Skeletal muscle cell (primary cell): ENCODE measurements at places on chromosomes 4 and X.

DNA sequence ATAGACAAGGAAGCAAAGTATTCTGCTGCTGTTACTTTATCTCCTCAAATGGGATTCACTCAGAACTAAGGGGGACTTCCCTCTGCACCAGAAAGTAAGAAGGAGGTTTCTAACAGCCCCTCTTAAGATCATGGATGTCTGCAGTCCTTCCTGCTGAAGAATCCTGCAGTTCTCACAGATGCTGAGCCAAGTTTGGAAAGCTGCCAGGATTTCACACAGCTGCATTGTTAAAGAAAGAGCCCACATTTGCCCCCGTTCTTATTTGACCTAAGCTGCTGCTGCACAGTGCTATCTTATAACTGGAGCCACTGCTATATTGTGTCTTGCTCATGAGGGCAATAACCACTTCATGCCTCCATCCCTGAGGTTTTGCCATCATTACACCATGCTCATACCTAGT, 81.1 kb downstream of the FAAH2 start:
- DNase-seq: no peak

- no peak for DNase-seq
Observed at GRCh38 chr4:104475652-104476051, 19.0 kb downstream of the CXXC4 start.

- no peak for DNase-seq
Observed at GRCh38 chr4:24322511-24322910, 261.8 kb downstream of the DHX15 start.

GRCh38 chrX:52830551-52830950, 19.5 kb downstream of the XAGE5 start:
- no peak for DNase-seq

GRCh38 chr4:156391325-156391653, 437.6 kb upstream of the CTSO start:
- DNase-seq: no peak

DNA sequence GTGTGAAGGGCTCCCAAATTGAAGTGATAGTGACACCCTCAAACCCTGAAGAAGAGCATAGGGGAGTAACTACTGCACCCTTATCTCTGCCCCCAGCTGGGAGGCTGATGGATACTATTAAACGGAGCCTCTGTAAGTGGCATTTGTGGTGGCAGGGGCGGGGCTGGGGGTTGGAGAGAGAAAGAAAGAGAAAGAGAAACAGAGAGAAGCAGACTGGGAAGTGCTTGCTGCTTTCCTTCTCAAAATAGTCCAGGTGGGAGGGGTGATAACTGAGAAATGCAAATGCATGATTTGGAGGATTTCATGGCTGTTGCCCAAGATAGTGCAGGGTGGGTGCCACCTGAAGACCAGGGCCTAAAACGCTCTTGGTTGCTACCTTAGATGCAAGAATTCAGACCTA, 253.5 kb upstream of the GATB start:
- DNase-seq: no peak

- DNase-seq: peak; percentile 45
Observed at GRCh38 chr4:25767877-25768725, 94.7 kb downstream of the SEL1L3 start.

DNA sequence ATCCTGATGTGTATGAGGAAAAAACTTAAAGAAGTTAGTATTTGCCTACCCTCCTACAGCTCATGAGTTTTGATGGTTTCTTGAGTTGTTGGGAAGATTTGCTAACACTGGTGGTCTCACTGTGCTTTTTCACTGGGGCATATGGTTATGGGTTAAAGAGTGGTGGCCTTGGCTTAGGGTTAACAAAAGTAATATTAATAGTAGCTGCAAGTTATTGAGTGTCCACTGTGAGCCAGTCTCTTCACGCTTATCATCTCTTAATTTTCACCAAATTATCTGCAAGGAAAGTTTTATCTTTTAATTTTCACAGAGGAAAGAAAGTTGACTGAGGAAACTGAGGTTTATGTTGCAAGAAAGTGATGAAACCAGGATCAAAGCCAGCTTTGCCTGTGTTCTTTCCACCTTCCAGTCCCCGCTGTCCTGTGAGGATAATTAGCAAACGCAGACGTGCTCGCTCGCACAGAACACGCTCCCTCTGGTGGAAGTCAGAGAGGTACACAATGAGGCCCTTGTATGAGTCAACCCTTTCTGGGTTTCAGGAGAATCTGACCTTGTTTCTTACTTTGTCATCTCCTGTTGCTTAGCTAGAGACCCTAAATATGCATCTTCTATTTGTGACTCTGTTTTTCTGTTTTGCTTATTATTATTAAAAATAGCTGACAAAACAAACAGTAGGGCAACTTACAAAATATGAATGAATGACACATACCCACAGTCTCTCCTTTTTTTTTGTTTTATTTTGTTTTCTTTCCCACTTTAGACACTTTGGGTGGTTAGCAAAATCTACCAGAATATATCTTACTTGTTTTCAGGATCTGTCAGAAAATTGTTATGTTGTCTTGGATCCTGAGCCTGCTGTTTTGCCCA, 94.3 kb downstream of the DDIT4L start:
- DNase-seq: peak; percentile 84

- DNase-seq: peak; percentile 61
Observed at GRCh38 chr4:124948976-124949597, 236.6 kb upstream of the ANKRD50 start.

DNA sequence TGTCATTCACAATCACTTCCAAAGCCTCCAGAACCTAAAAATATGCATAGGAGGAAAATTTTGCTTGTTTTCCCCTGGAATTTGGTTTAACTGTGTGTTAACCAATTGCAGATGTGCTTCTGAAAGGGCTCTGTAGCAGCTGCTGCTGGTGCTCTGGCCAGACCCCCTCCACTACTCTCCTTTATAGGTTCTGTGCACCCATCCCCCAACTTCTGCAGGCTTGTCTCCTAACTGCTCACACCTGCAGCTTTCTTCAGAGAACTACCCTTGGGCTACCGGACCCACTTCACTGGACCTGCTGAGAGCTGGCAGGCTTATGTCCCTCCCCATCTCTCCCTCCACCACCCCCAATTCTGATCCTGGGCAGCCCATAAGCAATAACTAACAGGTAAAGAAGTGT, 662.1 kb upstream of the DIPK2B start:
- no peak for DNase-seq

DNA sequence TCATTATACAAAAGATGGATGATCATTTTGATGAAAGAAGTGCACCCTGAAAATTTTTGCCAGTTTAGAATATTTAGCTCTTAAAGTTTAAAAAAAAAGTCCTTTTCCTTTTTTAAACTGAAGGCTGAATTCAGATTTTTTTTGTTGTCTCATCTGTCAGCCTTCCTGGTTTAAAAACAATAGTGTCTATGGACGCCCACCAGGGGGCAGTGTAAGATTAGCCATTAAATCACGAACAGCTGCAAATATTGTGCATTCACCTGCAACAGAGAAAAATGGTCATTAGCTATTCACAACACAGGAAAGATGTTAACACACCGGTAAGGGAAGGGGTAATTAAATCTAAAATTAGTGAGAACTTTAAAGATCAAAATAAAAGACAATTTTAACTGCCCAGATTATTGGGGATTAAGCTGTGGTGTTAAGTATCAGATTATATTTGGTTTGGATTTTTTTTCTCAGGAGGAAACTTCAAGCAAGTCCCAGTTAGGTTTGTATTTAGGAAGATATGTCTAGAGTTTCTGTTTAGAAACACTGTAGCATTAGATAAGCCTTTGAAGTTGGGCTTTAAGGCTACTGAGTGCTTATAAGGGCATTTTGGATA, 4.4 kb upstream of the CXorf38 start:
- no peak for DNase-seq

DNA sequence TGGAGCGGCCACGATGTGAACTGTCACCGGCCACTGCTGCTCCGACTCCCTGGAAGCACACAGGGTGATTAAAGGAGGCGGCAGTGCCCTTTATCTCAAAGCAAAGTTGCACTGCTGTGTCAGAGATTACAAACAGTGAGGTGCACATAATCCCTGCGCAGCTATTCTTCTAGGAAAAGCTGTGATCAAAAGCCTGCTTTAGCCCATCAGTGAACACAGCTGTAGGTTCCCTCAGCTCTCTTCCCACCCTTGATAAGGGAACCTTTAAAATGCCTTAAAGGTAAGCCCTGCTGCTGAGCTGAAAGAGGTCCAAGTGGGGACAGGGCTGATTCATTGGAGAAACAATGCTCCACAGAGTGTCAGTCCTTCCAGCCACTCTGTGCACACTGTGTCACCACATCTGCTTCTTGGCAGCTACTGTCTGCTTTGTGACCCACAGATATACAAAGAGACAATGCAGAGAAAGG, 127.6 kb downstream of the EIF4E start:
- DNase-seq: no peak

GRCh38 chrX:39175418-39176057, 374.3 kb downstream of the MID1IP1 start:
- no peak for DNase-seq

DNA sequence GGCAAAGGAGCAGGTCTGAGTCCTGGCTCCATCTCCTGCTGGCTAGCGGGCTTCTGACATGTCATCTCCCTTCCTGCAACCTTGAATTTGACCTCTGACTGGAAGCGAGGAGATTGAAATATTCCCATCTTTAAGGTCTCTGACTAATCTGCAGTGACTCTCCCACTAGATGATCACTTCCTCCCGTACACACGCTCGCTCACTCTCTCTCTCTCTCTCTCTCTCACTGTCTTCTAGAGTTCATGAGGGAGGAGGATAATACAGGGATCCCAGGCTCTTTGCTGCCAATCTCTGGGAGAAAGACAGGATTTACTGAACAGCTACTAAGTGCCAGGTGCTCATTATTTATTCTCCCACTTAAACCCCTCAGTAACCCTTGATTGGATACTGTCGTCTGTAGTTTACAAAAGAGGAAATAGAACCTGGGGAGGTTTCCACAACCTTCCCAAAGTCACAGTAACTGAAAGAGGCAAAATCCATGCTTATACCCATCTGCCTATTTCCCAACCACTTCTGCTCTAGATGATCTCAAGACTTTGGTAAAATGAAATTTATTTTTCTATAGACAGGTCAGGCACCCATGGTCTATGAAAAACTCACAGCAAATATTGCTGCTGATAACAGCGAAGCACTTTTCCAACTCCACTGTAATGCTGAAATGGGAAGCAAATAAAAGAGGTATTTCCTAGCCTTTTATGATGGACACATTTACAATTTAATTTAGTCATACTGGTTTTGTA, 193.5 kb upstream of the C1QTNF7 start:
- DNase-seq: peak; percentile 72

DNA sequence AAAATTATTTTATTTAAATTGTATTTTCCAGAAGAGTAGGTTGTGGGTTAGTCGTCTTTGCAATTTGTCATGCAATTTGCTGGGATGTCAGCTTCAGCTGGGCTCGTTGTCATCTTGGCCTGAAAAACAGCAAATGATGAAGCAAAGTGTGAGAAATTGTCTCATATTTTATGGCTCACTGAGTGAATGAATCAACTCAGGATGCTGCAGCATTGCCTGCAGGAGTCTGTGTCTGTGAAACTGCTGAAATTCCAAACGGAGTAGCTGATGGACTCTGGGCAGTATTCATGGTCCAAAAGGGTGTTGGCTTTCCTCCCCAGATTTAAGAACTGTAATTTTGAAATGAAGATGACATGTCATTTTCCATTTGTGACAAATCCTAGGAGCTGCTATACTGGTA, 37.2 kb downstream of the CXCL8 start:
- DNase-seq: peak; percentile 32

DNA sequence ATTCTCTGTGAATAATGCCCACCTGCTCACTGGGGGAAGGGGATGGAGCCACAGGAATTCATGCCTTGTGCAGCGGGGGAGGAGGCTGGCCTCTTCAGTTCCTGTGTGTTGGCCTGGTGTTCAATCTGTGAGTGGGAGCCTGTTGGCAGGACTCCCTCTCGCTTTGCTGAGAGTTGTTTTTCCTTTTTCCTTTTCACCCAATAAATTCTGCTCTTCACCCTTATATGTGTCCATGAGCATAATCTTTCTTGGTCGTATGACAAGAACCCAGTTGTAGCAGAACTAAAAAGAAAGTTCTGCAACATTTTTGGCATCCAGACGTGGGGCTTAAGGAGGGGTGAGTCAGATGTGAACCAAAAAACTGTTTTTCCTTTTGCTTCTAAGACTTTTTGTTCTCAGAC, 235.2 kb upstream of the HDX start:
- no peak for DNase-seq

DNA sequence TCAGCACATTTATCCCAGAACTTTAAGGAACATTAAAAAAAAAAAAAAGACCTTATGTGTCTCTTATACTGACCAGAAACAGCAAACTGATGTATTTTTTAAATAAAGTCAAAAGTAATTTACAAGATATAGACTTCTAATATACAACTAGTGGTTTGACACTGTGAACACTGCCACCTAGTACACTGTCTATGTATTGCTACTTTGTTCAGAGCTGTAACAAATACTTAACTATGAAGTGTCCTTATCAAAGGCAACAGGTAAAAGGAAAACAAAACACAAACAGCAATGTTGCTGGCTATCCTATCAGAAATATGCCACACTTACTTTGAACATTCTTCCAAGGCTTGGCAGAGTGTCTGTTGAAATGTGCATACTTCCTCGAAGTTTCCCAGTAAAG, 60.4 kb downstream of the CD40LG start:
- DNase-seq: no peak

DNA sequence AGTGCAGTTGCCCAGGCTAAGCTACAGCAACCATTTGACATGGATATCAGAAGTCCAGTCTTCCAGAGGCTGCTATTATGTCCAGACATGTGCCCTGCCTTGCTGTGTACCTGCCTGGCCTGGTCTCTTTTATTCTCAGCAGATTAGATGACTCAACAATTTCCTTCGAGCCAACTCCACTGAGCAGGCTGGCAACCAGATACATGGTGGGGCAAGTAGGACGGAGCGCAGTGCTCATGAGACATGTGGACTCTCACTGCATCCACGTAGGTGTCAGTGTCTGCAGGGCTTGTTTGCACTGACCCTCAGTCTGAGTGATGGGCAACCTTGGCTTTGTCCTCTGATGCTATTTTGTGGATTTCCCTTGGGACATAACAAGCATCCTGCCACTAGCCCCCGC, 7.2 kb upstream of the MAGEA11 start:
- DNase-seq: no peak

DNA sequence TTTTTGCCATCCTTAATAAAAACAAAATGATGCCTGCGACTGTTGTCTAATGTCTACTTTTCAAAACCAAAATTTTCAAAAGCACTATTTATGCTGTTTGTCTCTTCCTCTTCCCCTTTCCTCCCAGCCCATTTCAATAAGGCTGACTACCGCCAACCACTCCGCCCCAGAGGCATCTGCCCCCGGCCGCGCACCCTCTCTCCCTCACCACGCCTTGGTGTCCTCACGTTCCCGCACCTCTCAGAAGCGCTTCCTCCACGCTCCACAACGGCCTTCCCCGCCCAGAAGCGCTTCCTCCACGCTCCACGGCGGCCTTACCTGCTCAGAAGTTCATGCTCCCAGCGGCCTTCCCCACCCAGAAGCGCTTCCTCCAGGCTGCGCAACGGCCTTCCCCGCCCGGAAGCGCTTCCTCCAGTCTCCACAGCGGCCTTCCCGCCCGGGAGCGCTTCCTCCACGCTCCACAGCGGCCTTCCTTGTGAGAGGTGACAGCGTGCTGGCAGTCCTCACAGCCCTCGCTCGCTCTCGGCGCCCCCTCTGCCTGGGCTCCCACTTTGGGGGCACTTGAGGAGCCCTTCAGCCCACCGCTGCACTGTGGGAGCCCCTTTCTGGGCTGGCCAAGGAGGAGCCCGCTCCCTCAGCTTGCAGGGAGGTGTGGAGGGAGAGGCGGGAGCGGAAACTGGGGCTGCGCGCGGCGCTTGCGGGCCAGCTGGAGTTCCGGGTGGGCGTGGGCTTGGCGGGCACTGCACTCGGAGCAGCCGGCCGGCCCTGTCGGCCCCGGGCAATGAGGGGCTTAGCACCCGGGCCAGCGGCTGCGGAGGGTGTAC, 490.4 kb upstream of the ZFP42 start:
- no peak for DNase-seq
